Stimulated activated CD8-positive, alpha-beta memory T cell treated with anti-CD3 and anti-CD28 coated beads, Interleukin-15, amount 100 ng/mL, for 4 hours (primary cell): ENCODE measurements at places on chromosomes 1 and 21.

DNA sequence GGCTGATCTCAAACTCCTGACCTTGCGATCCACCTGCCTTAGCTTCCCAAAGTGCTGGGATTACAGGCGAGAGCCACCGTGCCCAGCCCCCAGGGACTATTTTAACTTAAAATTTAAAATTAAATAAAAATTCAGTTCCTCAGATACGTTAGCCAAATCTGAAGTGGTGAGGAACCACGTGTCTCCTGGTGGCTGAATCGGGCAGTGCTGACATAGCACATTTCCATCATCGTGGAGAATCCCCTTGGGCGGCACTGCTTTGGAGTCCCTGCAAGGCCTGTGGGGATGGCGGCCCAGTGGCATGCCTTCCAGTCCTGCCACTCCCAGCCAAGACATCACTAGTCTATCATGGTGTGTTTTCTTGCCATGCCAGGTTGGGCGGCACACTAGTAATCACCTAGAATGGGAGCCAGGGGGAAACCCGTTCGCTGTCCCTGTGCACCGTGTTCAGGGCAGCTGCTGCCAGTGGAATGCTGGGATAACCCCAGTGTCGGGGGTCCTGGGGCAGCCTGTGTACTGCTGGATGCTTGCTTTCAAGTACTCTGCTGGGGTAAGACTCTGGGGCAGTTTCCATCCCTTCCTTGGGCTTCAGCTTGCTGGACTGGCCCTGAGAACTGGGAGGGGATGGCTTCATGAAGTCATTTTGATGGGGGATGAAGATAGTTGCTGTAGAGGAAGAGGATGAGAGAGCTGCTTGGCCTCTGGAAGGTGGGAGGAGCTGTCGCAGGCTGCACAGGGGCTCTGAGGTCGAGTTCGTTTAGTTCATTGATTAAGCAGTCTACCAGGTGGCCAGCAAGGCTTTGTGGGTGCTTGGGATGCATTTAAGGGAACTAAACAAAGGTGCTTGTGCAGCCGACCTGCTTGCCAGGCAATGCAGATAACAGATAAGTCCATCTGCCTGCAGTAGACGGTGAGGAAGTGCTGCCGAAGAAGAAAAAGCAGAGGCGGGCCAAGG lies 4.6 kb downstream of the ZBTB48 start:
- DNase-seq, result no peak

DNA sequence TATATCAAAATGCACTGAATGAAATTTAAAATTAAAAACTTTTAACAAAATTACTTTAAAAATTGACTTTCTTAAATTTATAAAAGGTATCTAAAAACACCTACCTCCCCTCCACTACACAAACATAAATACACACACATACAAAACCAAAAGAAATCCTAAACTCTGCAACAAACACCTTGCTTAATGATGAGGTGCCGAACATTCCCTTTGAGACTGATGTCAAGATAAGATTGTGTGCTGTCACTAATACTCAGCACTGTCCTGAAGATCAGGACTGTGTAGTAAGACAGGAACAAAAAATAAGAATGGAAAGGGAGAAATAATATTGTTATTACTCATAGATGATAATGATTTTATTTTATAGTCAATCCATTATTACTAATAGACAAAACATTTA lies 45.1 kb downstream of the CD53 start:
- DNase-seq, result no peak

DNA sequence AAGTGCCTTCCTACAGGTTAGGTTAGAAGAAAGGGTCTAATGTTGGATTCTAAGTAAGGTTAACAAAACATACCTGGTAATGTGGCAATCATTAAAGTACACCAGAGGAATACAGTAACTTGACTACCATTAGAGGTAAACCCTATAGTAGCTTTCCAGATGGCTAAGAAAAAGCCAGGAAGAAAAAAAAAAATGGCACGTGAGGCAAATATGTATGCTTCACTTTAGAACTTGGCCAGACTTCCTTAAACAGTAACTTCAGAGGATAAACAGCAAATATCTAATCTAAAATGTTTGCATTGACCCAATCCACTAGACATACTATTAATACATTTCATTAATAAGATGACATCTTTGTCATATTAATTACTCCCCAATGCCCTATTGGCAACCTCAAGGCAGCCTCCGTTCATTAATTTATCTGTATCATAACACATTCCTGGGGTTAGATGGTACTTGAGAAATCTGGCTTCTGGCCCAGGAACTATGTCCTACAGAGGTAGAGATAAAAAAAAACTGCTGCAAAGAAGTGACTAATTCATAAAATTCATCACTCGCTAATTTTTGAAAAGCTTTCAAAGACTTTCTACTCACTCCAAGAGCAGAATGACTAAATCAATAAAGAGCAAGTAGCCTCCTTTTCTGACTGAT lies 5.8 kb downstream of the DCAF8 start:
- DNase-seq, result no peak

- no peak for DNase-seq
Measured at GRCh38 chr21:39180429-39181019, 2.7 kb downstream of the PSMG1 start.
